Activated naive CD8-positive, alpha-beta T cell treated with anti-CD3 and anti-CD28 coated beads for 36 hours (primary cell): ENCODE measurements at places on chromosomes 5 and 9.

GRCh38 chr5:124436294-124436693, 310.1 kb downstream of the ZNF608 start:
- no peak for DNase-seq

GRCh38 chr9:84512493-84512892, 157.0 kb upstream of the NTRK2 start:
- no peak for DNase-seq

DNA sequence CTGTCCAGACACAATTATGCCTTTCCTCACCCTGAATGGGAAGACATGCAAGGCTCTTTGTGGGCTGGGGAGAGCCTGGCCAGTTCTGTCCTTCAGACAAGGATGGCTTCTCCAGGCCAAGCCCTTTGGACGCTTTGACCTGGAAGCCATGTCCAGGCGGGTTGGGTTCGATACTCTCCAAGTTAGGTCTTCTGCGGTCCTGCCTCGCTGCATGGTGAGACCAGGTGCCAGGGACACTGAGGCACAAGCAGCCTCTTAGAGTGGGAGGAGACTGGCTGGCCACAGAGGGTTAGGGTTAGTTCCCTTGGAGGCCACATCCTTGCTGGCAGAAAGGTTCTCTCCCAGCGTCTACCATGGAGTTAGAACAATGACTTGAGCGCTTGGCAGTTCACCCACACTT, 67.6 kb downstream of the SHB start:
- DNase-seq = no peak

DNA sequence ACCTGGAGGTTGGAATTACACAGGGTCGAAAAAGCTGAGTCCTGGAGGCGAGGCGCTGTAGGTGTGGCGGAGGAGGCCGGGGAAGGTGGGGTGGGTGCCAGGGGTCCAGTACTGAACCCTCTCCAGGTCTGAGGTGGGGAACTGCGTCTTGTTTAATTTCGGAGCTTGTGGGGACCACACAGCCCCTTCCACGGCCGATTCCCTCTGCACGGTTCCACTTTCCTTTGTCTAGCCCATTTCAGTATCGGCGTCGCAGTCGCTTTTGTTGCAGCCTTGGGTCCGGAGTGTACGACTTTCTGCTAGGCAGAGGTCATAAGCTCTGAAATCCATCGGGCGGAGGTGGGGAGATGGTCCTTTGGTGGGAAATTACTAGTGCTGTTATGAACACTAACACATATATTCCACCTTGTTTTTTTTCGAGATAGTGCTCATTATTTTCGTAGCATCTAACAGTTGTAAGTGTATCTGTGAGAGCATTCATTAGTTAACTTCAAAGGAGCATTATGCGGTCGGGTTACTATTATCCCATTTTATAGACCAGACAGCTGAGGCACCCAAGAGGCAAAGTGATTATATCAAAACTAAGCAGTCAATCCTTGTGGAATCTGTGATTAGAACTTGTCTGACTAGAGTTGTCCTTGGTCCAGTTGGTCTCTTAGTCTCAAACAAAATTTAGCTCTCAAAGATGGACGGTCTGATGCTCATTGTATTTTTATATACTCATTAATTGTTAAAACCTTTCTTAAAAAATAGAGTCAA, 737 bp downstream of the RNF180 start:
- no peak for DNase-seq
